ENCODE measurements at places on chromosomes 5 and 9.

- DNase-seq = no peak
These were observed 73.9 kb upstream of the BRINP1 start for GRCh38 chr9:119443179-119443578.

DNA sequence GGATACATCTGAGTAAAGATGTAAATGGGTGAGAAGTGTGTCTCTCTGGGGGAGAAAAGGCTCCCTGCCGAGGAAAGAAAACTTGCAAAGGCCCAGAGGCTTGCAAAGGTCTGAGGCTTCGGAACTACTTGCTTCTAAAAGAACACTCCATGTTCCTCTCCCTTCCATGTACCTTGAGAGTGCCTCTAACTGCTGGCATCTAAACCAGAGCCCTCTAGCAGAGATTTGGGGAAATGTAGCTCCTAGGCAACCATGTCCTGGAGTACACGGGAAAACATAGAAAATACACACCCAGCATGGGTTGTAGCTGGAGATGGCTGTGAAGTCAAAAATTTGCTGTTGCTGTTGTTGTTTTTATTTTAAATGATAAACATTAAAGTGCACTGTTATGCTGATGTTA lies 151.6 kb downstream of the SYK start:
- no peak for DNase-seq

GRCh38 chr9:36332006-36332405 lies 68.1 kb downstream of the RNF38 start:
- no peak for DNase-seq

- no peak for DNase-seq
These were observed 501.9 kb downstream of the KDM4C start for GRCh38 chr9:7259544-7260241.

- peak; percentile 18 for DNase-seq
These were observed 27.8 kb upstream of the GRPEL2 start for GRCh38 chr5:149317281-149318048.

- DNase-seq = no peak
These were observed 1.6 kb upstream of the PRDM6 start for GRCh38 chr5:123087173-123088030.

DNA sequence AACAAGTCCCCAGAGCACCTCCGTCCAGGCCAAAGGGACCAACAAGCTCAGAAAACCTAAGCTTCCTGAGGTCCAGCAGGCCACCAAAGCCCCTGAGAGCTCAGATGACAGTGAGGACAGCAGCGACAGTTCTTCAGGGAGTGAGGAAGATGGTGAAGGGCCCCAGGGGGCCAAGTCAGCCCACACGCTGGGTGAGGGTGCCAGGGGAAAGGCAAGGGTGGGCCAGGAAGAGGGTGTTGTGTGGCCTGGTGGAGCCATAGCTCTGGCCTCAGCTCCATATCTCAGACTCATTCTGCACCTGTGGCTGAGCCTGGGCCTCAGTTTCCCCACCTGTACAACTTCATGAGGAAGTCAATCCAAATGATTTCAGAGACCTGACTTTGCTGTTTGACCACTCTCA lies 20.7 kb downstream of the CD74 start:
- DNase-seq = no peak
